ENCODE measurements at places on chromosomes 3 and 15.

DNA sequence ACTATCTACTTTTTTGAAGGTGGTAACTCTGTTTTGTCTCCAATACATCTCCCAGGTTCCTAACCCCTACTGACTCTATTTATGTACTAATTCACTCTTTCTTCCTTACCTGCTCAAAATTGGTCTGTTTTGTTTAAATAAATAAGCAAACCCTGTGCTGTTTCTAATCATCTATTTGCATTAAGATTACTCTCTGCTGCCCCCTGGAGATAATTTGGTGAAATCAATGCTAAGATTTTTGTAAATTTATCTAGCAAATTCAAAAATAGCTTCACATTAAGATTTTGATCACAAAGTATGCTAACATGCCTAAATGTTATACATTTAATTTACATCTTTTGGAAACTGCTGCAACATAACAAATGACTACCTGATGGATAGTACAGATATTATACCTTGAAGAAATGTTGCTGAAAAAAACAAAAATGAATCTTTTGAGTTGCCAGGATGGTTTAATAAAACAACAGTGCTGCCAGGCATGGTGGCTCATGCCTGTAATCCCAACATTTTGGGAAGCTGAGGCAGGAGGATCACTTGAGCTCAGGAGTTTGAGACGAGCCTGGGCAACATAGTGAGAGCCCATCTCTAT, 4.4 kb upstream of the CD200R1 start:
- DNase-seq = no peak

DNA sequence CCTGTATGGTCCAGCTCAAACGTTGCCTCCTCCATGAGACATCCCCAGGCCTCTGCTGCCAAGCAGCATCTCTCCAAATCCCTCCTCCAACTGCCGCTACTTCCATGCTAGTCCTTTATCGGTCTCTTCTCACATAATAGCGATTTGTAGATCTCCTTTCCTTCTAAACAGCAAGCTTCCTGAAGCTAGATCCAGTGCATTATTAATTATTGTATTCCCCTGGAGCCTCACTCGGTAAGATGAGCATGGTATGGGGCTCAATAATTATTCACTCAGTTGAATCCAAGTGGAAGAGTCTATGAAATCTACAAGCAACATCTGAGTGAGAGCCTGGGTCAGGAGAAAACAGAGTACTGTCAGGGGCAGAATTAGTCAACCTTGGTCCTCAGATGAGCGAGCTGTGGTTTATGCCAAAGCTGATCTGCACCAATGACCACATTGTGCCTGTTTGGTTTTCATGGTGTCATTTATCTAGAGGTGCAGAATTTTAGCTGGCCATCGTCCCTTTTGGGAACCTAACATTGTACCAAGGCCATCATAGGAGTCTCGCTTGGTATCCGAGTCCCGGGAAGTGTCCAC, 93.8 kb upstream of the UBE2E1 start:
- no peak for DNase-seq

GRCh38 chr3:23567917-23568316, 237.8 kb upstream of the UBE2E1 start:
- DNase-seq = no peak

GRCh38 chr3:31274326-31275024, 258.2 kb upstream of the STT3B start:
- DNase-seq = no peak

GRCh38 chr3:122260206-122260605, 64.8 kb upstream of the CSTA start:
- no peak for DNase-seq

DNA sequence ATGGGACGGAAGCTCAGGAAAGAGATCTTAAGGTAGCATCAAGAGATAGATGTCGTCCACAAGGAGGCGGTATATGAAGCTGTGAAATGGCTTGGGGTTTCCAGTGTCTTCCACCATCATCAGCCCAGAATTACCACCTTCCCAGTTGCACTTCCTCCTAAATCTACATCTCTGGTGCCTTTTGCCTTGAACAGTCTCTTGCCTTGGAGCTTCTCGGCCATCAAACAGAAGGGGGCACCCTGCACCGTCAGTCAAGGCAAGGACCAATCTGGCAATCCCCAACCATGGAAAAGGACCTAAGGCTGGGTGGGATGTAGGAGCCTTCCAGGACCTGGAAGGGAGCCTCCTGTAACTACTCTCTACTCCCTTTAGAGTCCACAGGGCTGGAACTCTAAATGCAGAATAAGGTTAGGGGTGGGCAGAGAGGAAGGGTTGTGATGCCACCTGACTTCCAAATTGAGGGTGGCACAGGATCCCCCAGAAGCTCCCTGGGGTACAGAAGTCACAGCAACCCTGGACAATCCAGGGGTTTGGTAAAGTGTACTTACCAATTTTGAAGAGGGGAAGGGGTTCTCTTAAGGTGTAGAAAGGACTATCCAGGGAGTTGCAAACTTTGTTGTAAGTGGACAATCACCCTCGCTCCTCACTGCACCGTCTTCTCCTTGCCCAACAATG, 1.0 kb upstream of the RYR3 start:
- DNase-seq = no peak

- no peak for DNase-seq
These were observed 190.8 kb upstream of the LPP start for GRCh38 chr3:187963003-187963676.

Measured in substantia nigra (tissue), 51 donors.